ENCODE measurements at places on chromosomes 6 and 20.

- DNase-seq = no peak
Observed at GRCh38 chr20:54062812-54063280, 7.5 kb downstream of the BCAS1 start.

GRCh38 chr6:136371959-136372358 lies 82.3 kb upstream of the BCLAF1 start:
- DNase-seq = no peak

DNA sequence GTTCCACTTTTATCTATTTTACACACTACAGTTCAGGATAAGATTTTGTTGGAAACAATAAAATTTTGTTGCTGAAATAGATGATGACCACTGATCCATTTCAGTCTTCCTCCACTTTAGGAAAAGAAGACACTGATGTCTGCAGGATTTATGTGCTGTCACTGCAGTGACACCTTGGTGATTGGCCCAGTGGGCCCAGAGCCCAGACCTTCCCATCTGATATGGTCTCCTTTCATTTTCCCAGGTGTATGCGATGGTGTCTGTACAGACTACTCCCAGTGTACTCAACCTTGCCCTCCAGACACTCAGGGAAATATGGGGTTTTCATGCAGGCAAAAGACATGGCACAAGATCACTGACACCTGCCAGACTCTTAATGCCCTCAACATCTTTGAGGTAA lies 19.6 kb upstream of the ADGRF4 start:
- DNase-seq = no peak

GRCh38 chr6:24497254-24497970 lies 2.6 kb downstream of the ALDH5A1 start:
- no peak for DNase-seq

DNA sequence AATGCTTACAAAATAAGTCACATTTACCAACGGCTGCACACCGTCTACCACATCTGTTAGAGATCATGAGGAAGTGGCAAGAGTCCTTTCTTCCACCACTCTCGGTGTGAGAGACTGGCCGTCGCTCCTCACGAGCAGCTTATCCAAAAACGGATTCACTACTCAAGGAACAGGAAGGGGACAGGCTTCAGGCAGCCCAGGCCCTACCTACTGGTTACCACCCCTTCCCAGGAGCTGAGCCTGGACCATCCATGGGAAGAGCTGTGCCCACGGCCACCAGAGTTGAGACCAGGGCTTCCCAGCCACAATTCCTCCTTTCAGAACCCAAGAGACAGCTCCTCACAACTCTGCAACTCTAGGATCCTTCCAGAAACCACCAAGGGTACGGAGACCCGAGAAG lies 37.0 kb downstream of the FOXF2 start:
- no peak for DNase-seq

DNA sequence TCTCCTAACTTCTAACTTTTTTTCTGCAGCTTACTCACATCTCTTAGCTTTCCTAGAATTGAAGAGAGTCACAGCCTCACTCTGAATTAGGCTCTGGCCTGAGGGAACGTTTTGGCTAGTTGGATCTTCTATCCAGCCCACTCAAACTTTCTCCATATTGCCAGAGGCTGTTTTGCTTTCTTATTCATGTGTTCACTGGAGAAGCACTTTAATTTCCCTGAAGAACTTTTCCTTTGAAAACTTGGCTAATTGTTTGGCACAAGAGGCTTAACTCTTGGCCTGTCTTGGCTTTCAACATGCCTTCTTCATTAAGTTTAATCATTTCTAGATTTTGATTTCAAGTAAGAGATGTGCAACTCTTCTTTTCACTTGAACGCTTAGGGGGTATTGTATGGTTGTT lies 138.2 kb upstream of the PLCB4 start:
- no peak for DNase-seq

Measured in D721Med (cell line).